ENCODE measurements at places on chromosomes 1 and 21.

- peak; percentile 22 for DNase-seq
Measured at GRCh38 chr1:174942547-174943255, 57.0 kb upstream of the CACYBP start.

DNA sequence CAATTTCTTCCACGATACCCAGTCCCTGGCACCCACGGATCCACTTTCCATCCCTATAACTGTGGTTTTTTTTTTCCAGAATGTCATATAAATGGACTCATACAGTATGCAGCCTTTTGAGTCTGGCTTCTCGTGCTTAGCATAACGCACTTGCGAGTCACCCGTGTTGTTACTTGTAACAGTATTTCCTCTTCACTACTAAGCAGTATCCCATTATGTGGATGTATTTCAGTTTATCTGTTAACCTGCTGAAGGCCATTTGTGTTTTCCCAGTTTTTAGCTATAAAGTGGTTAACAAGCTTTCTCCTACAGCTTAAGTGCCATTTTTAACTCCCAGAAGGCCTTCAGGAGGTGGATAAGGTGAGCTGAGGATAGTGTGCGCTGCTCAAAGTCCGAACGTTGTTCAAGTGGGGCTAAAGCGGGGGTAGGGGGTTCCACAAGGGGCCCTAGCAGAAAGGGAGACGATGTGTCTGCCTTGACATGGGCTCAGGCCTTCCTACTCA is 829 bp downstream of the ADAR start:
- DNase-seq: no peak

DNA sequence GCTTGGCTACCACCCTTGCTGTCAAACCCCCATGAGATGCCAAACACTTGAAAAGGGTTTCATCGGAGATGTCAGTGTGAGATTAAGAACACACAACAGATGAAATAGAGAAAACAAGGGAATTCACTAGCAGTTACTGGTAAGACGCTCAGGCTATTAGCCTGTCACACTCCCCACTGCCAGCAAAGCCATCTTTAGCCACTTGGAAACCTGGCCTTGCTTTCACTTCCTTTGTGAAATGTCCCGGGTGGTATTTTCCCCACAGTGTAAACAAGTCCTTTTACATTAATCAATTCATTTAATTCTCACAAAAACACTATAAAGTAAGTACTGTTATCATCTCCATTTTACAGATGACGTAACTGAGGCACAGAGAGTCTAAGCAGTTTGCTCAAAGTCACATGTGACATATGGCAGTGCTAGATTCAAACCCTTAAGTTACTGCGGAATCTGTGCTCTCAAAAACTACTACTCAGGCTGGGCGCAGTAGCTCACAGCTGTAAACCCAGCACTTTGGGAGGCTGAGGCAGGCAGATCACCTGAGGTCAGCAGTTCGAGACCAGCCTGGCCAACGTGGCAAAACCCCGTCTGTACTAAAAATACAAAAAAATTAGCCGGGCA is 32.7 kb upstream of the KHDRBS1 start:
- DNase-seq: no peak

- DNase-seq: no peak
Measured at GRCh38 chr1:63023171-63023570, 239.2 kb downstream of the ATG4C start.

DNA sequence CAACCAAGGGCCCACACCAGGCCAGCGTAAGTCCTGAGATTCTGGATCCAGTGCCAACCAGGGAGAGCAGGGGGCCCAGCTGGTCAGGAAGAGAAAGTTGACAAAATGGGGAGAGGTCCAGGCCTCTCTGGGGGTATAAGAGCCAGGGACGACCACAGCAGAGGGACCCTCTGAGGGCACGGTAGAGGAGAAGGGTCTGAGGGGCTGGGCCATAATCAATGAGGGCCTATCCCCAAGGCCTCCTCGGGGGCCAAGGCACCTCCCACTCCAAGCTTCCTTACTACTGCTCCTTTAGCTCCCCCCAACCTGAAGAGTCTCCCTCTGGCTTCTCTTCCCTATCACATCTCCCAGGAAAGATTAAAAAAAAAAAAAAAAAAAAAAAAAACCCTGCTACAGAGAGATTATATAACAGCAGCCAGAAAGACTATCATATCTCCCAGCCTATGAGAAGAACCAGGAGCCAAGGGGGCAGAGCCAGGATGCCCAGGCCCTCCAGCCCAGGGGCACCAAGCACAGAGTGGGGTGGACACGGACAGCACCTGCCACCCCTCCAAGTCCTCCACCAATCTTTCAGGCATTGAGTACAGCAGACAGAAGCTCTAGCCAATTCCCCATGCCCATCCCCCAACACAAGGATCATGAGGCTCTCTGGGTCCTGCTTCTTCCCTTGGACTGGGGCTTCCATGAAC is 2.7 kb downstream of the MEF2D start:
- DNase-seq: no peak

DNA sequence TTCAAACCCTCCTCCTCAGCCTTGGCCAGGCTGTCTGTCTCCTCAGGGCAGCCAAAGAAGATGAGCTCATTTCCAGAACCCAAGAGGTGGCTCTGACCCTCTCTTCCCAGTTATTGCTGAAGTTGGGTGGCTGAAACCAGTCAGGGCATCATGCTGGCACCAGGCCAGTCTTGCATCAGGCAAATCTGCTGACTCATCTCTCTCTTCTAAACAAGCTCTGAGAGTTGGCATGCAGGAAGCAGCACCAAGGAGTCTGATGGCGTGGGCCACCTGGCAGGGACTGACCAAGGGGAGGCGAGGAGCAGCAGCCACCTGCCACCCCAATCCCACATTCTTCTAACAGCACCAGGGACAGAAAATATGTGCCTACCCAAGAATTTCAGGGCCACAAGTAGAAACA is 104.8 kb upstream of the ATP1A1 start:
- no peak for DNase-seq

- DNase-seq: peak; percentile 65
Measured at GRCh38 chr21:31514598-31514997, 144.9 kb upstream of the SOD1 start.

- no peak for DNase-seq
Measured at GRCh38 chr21:44804762-44805161, 3.1 kb upstream of the UBE2G2 start.

DNA sequence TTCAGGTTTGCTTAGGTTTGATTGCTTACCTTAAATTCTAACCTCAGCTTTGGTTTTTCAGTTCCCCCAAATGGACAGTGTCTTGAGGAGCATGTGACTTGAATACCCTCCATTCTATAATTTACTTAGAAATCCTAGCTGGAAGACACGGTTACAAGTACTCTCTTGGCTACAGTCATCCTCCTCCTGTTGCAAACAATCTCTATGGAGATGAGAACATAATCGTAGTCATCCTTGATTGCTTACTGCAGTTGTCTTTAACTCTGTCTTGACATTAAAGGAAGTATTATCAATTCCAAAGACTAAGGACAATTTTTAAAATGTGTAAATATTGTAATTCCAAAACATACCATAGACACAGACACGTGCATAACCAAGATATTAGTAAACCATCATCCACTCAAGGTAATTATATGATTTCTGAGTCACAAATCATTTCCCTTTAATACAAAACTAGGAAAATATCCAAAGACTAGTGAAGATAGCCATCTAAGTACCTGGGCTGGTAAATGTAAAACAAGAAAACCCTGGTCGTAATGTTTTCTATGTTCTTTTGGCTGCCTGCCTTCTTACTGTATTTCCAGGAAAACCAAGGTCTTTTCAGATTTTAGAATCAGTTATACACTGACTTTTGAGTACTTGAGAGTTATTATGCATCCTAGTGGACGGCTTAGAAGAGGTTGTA is 149.9 kb downstream of the CHRM3 start:
- DNase-seq: no peak

- no peak for DNase-seq
Measured at GRCh38 chr21:40118527-40118926, 251.3 kb downstream of the PCP4 start.

GRCh38 chr1:59475737-59476136 is 178.8 kb downstream of the FGGY start:
- DNase-seq: no peak

DNA sequence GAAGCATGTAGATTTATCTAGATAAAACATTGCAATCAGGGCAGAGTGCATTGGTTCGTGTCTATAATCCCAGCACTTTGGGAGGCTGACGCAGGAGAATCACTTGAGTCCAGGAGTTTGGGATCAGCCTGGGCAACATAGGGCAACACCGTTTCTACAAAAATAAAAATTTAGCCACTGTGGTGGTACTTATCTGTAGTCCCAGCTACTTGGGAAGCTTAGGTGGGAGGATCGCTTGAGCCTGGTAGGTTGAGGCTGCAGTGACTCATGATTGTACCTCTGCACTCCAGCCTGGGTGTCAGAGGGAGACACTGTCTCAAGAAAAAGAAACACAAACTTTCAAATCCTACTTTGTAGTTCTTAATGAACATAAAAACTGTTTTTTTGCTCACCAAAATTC is 64.2 kb upstream of the RCC1 start:
- no peak for DNase-seq

GRCh38 chr1:12636098-12636950 is 7.6 kb upstream of the AADACL4 start:
- DNase-seq: no peak

GRCh38 chr1:76868154-76868882 is 1.0 kb downstream of the ST6GALNAC5 start:
- peak; percentile 60 for DNase-seq

- no peak for DNase-seq
Measured at GRCh38 chr1:210978316-210978973, 155.5 kb downstream of the KCNH1 start.

GRCh38 chr1:246383239-246383589 is 123.9 kb downstream of the SMYD3 start:
- DNase-seq: no peak

DNA sequence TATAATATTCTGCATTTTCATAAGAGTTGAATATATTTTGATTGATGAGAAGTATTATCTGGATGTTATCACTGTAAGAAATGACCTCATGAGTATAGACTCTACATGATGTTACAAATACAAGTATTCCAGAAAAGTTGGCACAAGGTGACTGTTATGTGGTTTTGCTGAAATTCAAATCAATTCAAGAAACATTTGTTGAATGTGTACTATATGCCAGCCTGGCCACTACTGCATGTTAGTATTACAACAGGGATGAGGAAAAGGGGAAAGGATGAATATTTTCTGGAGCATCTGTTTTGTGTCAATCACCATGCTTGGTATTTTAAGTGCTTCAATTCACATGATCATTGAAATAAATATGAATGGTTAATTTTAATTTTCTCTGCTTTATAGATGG is 250.9 kb upstream of the PBX1 start:
- DNase-seq: no peak

- DNase-seq: no peak
Measured at GRCh38 chr1:229885568-229886495, 181.2 kb upstream of the GALNT2 start.

DNA sequence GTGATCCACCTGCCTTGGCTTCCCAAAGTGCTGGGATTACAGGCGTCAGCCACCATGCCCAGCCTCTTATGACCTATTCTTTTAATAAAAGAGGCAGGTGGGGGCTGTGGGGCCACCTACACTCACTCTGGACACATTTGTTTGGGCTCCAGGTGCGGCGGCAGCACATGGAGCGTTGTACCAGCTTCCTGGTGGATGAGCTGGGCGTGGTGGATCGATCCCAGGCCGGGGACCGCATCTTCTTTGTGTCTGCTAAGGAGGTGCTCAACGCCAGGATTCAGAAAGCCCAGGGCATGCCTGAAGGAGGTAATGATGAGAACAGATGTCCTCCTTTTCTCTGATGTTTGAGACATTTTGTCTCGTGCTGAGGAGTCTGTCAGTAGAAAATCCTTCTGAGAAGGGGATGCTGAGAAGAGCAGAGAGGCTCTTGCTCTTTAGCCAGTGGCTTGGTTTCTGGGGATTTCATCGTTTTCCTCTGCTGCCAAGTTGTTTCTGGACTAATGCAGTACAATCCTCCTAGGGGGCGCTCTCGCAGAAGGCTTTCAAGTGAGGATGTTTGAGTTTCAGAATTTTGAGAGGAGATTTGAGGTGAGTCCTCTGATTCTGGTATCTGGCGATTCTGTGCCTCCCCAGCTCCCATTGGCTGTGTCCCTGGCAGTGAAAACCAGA is 17.9 kb upstream of the MIIP start:
- DNase-seq: no peak

DNA sequence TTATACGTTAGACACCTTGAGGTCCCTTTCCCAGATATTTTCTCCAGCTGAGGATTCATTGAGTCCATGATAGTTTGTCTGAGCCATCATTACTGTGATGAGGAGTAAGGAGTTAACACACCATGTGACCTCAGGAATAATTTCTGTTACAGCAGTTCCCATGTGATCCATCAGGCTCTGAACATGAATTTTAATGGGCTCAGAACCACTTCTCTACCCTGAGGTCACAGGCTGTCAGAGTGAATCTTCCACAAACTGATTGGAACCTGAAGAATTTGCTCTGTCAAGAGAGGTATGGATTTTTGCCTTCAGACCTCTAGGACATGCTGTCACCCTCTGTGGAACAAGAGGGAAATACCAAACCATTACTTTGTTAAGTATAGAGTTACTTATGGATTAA is 81.0 kb downstream of the NTMT2 start:
- no peak for DNase-seq

DNA sequence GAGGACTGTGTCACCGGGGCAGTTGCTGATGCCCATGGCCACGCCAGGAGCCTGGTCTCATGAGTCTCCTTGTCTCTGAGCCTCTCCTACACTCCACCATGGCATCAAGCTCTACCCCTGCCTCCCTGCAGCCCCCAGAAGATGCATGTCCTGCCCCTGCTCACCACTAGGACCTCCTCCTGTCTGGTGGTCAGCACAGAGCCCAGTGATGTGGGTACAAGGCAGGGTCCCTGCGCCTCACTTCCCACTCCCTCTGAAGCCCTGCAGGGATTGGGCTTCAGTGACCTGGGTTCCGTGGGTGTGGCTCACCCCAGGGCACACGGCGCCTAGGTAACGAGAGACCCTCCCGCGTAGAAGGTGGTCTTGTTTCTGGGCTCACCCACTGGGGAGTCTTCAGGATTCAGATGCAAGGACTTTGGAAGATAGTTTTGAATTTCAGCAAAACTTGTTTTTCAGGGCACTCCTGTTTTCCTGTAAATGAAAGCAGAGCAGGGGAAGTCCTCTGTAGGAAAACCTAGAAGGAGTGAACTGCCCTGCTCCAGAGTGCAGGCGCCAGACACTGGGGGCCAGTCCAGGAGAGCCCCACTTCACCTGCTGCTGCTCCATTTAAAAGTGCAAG is 2.8 kb downstream of the COL18A1 start:
- DNase-seq: peak; percentile 53

- DNase-seq: no peak
Measured at GRCh38 chr1:208303743-208304712, 59.8 kb upstream of the PLXNA2 start.

DNA sequence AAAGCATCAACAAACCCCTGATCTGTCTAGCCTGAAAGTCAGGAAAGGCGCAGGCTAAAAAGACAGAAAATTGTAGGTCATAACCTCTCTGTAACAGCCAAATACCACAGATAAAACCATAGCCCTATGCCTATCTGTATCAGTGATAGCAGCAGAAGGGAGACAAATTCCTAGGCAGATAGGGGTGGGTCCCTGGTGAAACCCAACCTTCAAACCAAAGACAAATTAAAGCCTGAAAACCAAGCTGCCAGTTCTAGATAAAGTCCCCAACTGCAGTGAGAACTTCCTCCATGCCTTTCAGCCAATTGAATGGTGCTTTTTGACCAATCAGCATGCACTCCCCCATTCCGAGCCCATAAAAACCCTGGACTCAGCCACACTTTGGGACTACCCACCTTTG is 115.3 kb downstream of the NTPCR start:
- DNase-seq: no peak

All from lung (tissue), 17 donors.